Activated effector memory CD4-positive, alpha-beta T cell treated with anti-CD3 and anti-CD28 coated beads, Interleukin-2, amount 50 U/mL, for 16 hours (primary cell): ENCODE measurements at places on chromosomes 13 and 19.
A peak's percentile ranks its signal among the peaks of the same experiment; 100 is the strongest.

GRCh38 chr19:1624458-1624857, 19.2 kb upstream of the UQCR11 start:
- DNase-seq, result peak; percentile 79

DNA sequence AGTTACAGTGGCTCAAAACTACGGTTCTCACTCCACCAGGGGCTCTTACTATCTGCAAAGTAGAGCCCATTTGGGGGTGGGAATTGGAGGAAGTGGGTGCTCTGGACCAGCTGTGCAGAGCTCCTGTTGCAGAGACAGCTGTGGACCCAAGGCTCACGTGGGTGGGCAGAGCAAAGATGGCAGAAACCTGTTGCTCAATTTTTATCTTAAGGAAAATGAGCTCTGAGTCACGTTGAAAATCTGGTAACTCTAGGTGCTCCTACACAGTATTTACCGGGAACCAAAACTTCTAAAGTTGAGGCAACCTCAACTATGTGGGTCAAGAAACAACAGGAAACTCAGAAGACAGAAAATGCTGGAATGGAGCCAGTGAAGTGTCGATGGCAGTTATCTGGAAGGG, 30.2 kb upstream of the SLC15A1 start:
- DNase-seq, result no peak

- peak; percentile 81 for DNase-seq
Measured at GRCh38 chr13:99859178-99860177, 112.1 kb downstream of the ZIC5 start.

- peak; percentile 76 for DNase-seq
Measured at GRCh38 chr19:8655340-8655709, 24.9 kb downstream of the NFILZ start.

GRCh38 chr19:7450243-7451223, 38.3 kb downstream of the PEX11G start:
- no peak for DNase-seq

DNA sequence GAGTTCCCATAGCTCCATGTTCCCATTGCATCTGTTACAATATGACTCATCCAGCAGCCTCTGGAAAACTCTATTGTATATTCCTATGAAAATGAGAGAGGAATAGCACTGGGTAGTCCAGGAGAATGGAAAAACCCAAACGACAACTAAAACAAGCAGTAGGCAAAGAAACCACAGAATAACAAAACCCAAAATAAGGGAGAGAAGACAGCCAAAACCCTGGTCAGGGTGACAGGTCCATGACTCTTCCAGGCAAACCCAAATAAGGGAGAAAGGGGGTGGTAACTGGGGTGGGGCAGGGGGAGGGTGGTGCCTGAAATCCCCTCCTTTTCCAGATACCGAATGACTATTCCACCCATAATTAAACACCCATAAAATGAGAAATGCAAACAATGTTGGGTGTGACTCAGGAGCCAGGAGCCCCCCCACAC, 4.0 kb upstream of the ZNF8 start:
- no peak for DNase-seq

DNA sequence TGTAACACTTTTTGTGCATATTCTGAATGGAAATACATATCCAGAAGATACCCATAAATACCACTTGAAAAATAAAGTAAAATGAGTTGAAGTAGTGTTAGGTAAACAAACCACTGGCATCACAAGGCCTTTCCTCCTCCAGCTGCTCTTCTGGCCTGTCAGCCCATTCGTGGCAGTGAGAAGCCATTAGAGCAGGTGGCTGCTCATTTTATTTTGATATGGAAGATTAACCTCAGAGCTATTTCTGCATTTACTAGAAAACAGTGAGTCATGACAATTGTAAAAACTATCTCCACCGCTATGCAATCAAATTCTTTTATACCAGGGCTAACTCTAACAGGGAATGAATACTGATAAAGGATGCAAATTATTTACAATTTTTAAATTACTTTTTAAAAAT, 2898.1 kb downstream of the PCDH9 start:
- DNase-seq, result no peak

DNA sequence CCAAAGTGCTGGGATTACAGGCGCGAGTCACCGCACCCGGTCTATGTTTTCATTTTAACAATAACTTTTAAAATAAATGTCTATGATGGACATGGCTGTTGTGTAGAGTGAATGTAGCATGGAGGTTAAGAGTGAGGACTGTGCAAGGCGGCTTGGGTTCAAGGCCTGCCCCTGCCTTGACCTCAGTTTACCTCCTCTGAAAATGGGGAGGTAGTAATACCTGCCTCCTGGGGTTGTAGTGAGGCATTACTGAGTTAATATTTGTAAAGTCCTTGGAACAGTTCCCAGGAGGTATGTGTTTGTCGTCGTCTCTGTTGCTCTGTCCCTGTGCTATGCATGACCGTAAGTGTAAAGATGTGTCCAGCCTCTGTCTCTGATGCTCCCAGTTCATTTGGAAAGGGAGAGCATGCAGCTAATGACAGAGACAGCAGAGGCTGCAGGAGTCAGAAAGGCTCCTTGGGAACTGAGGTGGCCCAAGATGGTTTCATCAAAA, 9.4 kb downstream of the GARRE1 start:
- no peak for DNase-seq
